ENCODE measurements at places on chromosomes 6 and 20.

DNA sequence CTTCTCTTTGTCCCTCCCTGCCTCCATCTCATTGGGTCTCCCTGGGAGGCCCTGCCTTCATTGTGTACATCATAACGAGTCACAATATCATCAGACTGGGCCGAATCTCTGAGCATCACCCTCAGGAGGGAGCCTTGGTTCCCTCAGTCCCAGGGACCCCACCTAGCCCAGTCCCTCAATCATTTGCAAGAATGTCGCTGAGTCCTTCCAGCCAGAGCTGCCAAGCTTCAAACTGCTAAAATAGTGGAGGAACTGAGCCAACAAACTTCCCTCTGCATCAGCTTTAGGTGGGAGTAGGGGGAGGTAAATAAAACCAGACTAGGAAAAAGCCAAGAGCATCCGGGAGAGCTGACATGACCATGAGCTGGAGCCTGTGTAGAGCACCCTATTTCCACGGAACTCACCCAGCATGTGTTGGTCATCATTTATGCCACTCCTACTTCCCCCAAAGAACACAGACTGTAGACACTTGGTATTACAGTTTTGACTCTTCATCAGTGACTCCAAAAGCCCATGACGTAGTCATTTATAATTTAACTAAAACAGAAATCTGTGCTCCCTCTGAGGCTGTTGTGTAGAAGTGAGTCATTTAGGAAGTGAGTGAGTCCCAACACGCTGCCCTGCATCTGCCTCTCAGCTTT lies 28.8 kb upstream of the IL17A start:
- H3K36me3 ChIP-seq, result peaks cover 5% of the 10 kb centered on the region
- H3K27me3 ChIP-seq, result peaks cover 2% of the 10 kb centered on the region

DNA sequence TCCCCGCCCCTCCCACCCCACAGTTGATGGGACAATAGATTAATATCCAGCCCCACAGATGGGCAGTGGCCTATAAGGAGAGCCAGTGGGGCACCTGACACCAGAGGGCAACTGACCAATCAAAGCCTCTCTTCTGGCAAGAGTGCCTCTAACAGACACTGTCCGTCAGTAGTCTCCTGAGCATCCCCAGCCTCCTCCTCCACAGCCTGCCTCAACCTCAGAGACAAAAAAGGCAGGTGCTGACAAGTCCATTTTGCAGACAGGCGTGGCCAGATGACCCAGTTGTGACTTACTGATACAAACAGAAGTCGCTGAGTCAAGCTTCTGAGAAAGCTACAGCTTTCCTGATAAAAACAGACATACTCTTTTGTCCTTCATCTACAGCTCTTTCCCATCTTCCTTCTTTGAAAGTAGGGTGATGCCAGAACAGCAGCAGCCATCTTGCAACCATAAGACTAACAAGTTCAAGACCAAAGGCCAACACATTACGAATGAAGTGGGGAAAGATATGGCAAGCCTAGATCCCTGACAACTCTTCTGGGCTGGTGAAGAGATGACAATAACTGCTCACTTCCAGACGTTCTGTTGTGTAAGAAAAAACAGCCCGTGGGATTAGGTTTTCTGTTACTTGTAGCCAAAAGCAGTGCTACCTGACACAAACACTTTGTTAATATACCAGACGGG lies 12.3 kb downstream of the PPIL1 start:
- peaks cover 18% of the 10 kb centered on the region for H3K36me3 ChIP-seq
- no peak overlapping the region for H3K27ac ChIP-seq
- no peak overlapping the region for H3K4me3 ChIP-seq
- H3K27me3 ChIP-seq, result no peaks in the 10 kb centered on the region

- no peak overlapping the region for H3K27ac ChIP-seq
- H3K27me3 ChIP-seq, result peaks cover 2% of the 10 kb centered on the region
- no peak for DNase-seq
- peaks cover 5% of the 10 kb centered on the region for H3K36me3 ChIP-seq
These were observed 10.9 kb downstream of the HIVEP2 start for GRCh38 chr6:142934106-142934505.

DNA sequence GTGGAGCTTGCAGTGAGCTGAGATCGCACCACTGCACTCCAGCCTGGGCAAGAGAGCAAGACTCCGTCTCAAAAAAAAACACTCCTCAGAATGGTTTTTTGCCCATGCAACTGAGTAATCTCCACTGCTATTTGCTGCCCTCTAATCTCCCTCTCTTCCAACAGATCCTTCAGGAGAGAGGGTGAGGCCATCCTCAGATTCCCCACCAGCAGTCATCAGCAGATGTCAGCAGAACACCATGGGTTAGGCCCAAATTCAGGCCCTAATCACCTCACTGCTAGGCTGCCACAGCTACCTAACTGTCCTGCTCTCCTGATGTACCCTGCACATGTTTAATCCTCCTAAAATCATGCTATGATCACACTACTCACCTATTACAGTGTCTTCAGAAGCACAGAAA lies 63.2 kb upstream of the BEND6 start:
- peaks cover 28% of the 10 kb centered on the region for H3K4me1 ChIP-seq
- no peak for DNase-seq
- H3K4me3 ChIP-seq, result no peak overlapping the region

GRCh38 chr20:63102721-63103375 lies 96.1 kb upstream of the BHLHE23 start:
- H3K36me3 ChIP-seq, result no peaks in the 10 kb centered on the region
- no peak overlapping the region for H3K27ac ChIP-seq
- H3K27me3 ChIP-seq, result peaks cover 4% of the 10 kb centered on the region
- H3K4me1 ChIP-seq, result no peaks in the 10 kb centered on the region
- H3K4me3 ChIP-seq, result no peak overlapping the region

GRCh38 chr6:110882824-110883554 lies 8.4 kb downstream of the AMD1 start:
- no peak overlapping the region for H3K4me3 ChIP-seq
- H3K27me3 ChIP-seq, result no peaks in the 10 kb centered on the region
- peaks cover 28% of the 10 kb centered on the region for H3K4me1 ChIP-seq
- H3K36me3 ChIP-seq, result no peaks in the 10 kb centered on the region

DNA sequence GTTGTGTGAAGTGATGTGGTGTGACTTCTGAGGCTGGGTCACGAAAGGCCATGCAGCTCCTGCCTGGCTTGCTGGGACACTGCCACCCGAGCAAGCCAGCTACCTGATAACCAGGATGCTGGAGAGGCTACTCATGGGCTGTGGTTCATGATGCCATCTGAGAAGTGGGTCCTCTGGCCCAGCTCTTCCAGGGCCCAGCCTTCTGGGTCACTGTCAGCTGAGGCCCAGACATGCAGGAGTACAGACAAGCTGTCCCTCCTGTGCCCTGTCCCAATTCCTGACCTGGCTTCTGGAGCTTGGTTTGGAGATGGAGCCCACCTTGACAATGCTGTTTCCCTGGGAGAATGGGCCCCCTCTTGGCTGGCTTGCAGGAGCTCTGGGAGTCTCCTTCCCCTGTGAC lies 87.0 kb downstream of the DHX35 start:
- no peak overlapping the region for H3K4me3 ChIP-seq
- no peak overlapping the region for H3K27ac ChIP-seq
- DNase-seq, result no peak
- H3K36me3 ChIP-seq, result no peaks in the 10 kb centered on the region

- DNase-seq, result no peak
- H3K36me3 ChIP-seq, result no peaks in the 10 kb centered on the region
- H3K27me3 ChIP-seq, result no peaks in the 10 kb centered on the region
- H3K4me1 ChIP-seq, result peaks cover 7% of the 10 kb centered on the region
- no peak overlapping the region for H3K27ac ChIP-seq
These were observed 287.0 kb upstream of the RIMS1 start for GRCh38 chr6:71599359-71599758.

- H3K27me3 ChIP-seq, result no peaks in the 10 kb centered on the region
- no peak overlapping the region for H3K4me3 ChIP-seq
- H3K36me3 ChIP-seq, result no peaks in the 10 kb centered on the region
- H3K27ac ChIP-seq, result no peak overlapping the region
- no peak for DNase-seq
These were observed 35.9 kb downstream of the COL12A1 start for GRCh38 chr6:75169689-75170586.

GRCh38 chr6:121000381-121000780 lies 333.9 kb downstream of the TBC1D32 start:
- no peaks in the 10 kb centered on the region for H3K36me3 ChIP-seq
- no peak overlapping the region for H3K27ac ChIP-seq
- peaks cover 7% of the 10 kb centered on the region for H3K4me1 ChIP-seq

- H3K36me3 ChIP-seq, result peaks cover 54% of the 10 kb centered on the region
- H3K27ac ChIP-seq, result peak overlapping the region; percentile 79
- peaks cover 59% of the 10 kb centered on the region for H3K4me1 ChIP-seq
- DNase-seq, result no peak
These were observed 35.7 kb downstream of the TRAF3IP2 start for GRCh38 chr6:111569951-111570350.

DNA sequence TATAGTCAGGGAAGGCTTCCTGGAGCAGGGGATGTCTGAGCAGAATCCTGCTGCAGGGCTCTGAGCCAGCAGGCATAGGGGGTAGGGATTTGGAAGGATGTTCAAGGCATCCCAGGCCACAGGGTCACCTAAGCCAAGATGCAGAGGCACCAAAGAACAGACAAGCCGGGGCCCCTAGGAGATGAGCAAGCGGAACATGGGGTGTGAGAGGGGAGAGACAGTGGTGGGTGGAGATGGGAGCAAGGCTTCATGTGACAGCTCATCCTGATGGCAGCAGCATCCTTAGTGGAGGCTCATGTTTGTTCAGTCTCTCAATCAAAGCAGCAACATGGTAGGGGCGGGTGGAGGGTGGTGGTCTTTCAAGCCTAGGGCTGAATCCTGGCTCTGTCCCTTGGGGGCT lies 29.8 kb upstream of the TCP11 start:
- no peak for DNase-seq
- H3K27me3 ChIP-seq, result peaks cover 2% of the 10 kb centered on the region
- no peaks in the 10 kb centered on the region for H3K36me3 ChIP-seq
- peaks cover 3% of the 10 kb centered on the region for H3K4me1 ChIP-seq
